ENCODE measurements at places on chromosomes 4 and X.

DNA sequence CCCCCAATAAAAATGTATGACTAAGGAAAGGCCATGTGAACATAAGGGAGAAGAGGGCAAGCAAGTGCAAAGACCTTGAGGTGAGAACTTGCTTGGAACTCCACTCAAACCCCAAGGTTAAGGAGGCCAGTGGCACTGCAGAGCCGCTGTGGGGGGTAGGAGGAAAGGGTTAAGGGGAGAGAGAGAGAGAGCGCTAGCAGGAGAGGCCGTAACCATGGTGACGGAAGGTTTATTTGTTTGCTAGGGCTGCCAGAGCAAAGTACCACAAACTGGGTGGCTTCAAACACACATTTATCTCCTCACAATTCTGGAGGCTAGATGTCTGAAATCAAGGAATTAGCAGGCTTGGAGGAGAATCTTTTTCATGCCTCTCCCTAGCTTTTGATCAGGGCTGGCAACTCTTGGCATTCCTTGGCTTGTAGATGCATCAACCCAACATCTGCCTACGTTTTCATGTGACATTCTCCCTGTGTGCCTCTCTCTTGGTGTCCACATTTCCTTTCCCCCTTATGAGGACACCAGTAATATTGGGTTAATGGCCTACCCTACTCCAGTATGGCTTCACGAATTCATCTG lies 35.2 kb downstream of the SMIM20 start:
- DNase-seq = no peak

GRCh38 chr4:165709516-165709915 lies 163.5 kb upstream of the TLL1 start:
- no peak for DNase-seq

- DNase-seq = no peak
Measured at GRCh38 chr4:78513411-78513975, 38.1 kb upstream of the ANXA3 start.

DNA sequence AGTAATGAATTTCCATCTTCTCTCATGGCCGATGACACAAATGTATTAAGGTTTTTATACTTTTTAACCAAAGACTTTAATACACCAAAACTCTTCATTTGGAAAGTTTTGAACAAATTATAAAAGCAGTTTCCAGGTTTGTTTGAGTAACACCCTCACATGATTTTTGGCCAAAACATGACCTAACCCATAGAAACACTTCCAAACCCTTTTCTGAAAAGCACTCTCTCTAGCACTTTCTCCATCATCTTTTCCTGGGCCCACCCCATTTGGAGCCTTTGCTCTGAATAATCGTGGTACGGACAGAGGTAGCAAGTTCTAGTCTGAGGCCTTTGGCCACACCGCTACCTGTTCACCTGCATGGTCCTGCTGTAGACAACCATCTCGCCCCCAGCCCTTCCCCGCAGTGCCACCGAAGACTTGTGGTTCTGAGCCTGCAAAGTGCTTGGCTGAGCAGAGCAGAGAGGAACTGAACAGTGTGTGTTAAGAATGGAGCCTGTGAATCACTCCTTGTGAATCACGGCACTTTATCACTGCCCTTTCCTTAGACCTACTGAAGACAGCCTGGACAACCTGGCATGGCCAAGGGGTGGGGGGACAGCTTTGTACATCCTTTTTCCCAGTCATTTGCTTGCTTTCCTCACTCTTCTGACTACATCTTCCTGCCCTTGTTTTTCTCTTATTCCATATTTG lies 181.8 kb downstream of the PTTG2 start:
- peak; percentile 86 for DNase-seq

DNA sequence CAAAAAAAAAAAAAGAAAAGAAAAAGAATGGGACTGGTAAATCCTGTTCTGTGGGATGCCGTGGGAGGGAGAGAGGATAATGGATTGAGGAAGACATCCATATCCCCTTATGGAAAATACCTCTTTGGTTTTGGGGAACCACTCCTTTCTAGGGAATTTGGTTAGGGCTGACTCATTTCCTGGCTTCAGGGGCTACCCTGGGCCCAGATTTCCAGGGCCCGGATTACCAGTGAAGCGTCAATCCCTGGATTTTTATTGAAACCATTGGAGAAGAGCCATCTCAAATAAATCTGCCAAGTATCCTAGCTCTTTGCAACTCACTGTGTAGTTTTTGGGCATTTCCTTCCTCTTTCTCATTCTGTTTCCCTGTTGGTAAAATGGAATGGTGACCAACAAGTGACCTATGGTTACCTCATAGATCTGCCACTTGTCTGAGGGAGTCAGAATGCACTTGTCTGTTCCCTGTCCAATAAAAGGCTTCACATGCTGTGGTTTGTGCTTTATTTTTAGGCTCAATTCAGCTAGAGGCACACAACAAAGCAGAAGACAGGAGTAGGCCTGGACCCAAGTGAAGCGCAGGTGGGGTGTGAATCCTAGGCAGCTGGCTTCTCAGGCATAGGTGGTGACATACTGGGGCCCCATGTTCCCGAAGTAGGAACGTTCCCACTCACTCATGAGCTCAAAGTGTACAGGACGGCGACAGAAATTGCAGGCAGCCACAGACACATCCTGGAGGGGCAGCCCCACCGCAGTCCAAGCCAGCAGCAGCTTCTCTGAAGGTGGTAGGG lies 8.6 kb downstream of the APEX2 start:
- DNase-seq = peak; percentile 4

DNA sequence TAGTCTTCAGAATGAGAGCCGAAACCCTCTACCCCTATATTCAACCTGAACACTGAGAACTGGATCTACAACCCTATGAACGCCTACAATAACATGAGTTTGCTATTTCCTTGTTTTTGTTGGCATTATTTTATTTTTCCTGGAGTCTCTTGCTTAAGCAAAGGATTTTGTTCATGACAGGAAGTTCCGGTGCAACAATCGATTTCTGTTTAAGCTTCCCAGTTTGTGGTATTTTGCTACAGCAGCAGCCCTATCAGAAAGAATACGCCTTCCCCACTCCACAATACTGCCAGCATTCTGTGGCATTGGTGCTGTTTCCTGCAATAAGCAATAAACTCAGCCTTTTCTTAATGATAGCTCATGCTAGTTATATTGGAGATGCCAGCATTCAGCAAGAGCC lies 60.9 kb downstream of the NPY5R start:
- no peak for DNase-seq

GRCh38 chrX:154981116-154981411 lies 41.5 kb downstream of the F8 start:
- no peak for DNase-seq

DNA sequence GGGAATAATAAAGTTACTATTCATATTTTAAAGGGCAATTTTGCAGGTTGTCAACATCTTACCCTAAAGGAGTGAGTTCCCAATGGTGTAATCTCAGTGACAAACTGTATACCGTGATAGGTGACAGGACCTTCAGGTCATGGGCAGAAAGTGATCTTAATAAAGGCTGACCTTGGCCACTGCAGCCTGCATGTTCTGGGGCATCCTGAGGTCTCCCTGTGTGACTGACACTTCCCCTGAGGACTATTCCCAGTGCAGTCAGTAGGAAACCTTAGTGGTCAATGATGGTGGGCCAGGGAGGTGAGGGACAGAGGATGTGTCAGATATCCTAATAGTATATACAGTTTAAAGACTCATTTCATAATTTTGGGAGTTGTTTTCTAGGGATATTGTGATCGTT lies 137.2 kb downstream of the SHROOM3 start:
- no peak for DNase-seq

GRCh38 chrX:134453631-134454030 lies 6.3 kb upstream of the HPRT1 start:
- no peak for DNase-seq

Measured in IMR-90 (cell line).